Activated CD4-positive, alpha-beta T cell treated with anti-CD3 and anti-CD28 coated beads, Interleukin-2, amount 50 U/mL, for 16 hours (primary cell): ENCODE measurements at places on chromosomes 7 and 10.
A peak's percentile ranks its signal among the peaks of the same experiment; 100 is the strongest.

DNA sequence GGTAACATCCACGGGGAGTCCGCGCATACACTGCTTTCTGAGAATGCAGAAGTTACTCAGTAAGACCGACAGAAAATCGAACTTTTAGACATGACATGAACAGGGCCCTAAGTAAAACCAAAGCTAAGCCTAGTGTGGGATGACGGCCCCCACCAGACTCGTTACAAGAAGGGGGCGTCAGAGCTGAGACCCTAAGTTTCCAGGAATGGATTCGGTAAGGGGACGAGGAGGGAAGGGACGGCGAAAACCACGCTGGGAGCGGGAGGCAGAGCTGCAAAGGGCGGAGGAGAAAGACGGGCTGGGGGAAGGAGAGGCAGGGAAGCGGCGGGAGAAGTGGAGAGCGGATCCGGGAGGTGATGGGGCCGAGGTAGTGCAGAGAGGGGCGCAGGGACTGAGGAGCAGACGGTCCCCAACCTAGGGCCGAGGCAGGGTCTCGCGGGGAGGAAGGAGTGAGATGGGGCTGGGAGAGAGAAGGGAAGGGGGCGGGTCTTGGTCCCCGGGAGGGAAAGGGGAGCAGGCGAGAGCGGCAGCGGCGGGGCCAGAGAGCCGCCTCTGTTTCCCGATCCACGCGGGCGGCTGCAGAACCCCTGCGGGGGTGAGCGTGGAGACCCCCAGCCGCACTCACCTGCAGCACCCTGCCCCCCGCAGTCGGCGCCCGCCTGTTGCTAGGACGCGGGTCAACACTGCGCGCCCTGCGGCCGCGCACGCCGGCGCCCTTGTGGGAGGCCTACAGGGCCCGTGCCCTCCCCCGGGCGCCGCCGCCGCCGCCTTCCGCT, 513 bp downstream of the ODAD2 start:
- peak; percentile 16 for DNase-seq

GRCh38 chr10:88417387-88418030, 165.6 kb downstream of the RNLS start:
- DNase-seq = no peak

DNA sequence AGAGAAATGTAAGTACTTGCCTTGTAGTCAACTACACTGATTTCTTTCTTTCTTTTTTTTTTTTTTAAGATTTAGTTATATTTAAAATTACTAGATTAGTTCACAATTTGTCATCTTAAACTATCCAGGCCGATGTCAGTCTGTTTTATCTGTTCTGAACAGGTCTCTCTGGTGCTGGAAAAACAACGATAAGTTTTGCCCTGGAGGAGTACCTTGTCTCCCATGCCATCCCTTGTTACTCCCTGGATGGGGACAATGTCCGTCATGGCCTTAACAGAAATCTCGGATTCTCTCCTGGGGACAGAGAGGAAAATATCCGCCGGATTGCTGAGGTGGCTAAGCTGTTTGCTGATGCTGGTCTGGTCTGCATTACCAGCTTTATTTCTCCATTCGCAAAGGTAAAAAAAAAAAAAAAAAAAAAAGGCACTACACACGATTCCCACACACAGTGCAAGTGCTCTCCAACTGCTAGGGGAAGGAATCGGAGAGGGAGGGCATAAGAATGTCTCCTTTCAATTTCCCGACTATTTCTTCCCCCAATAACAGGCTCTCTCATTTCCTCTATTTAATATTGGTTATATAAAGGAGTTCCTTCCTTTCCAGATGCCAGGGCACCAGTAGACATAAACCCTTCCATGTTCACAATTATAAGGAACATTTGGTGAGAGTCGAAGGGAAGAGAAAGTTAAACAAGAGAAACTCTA, 53.4 kb downstream of the PAPSS2 start:
- DNase-seq = no peak

GRCh38 chr10:24759672-24760071, 36.0 kb upstream of the ARHGAP21 start:
- no peak for DNase-seq

DNA sequence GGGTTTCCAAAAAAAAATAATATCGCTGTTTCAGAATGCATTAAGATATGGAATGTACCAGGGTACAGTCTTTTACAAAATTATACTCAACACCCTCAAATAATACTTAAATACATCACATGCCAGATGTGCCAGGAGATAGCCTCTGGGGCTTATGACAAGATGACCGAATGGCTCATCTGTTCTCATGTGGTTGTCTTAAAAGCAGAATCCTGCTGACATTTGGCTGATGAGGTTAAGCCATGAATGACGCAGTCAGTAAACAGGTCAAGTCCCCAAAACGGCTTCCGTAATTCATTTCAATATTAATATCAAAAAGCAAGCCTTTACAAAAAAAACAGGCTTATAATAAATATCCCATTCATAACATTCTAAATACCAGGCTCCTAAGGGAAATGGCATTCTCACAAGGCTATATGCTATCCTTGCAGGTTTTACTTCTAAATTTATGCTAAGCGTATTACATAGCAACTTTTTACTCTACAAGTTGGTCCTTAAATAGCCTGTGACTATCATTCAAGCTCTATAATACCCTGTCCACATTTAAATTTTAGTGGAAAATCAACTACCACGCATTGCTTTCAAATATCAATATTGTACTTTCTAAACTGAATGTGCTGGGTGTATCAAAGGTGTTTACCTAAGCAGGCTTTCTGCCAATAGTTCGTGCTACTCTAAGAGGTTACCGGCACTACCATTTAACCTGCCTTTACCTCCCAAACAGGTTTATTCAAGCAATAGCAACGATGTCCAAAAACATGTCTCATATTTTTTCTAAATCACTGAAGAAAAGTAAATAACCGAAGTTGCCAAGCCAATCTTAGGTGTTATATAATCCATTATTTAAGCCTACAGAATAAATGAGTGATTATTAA, 15.6 kb downstream of the SMURF1 start:
- DNase-seq = no peak

DNA sequence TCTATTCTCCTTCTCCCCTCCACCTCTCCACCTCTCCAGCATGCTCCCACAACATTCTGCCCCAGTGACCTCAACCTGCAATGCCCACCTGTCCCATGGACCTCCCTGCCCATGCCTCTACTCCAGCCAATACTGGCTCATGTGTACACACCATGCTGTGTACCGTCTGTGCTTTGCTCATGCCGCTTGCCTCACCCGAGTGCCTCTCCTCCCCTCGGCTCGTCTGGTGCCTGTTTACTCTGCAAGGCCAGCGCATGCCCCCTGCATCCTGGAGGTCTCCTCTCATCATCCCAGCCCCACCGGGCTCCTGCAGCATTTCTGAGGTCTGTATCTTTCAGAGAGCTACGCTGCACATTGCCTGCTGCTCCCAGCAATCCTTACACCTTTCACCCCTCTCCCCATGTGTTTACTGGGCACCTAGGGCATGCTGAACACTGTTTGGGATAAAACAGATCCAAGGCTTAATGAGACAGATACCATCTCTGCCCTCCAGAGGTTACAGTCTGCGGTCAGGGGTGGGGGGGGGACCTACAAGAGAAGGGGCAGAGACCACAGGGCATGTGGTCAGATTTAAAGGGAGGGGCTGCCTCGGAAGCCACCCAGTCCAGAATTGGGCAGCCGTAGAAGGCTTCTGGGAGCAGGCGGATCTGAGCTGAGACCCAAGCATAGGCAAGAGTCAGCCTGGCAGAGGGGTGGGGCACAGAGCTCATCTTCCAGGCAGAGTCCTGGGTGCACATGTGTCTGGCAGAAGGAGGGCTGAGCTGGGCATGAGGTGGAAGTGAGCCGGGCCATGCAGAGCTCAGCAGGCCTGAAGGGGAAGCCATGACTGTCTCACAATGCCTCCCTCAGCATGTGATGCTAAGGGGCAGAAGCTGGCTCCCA, 29.6 kb upstream of the PSAP start:
- DNase-seq = no peak

- DNase-seq = no peak
Observed at GRCh38 chr10:2851566-2851965, 215.8 kb upstream of the PFKP start.

GRCh38 chr10:15140698-15141097, 27.8 kb downstream of the NMT2 start:
- no peak for DNase-seq

- DNase-seq = no peak
Observed at GRCh38 chr10:14282276-14282675, 48.4 kb downstream of the FRMD4A start.

DNA sequence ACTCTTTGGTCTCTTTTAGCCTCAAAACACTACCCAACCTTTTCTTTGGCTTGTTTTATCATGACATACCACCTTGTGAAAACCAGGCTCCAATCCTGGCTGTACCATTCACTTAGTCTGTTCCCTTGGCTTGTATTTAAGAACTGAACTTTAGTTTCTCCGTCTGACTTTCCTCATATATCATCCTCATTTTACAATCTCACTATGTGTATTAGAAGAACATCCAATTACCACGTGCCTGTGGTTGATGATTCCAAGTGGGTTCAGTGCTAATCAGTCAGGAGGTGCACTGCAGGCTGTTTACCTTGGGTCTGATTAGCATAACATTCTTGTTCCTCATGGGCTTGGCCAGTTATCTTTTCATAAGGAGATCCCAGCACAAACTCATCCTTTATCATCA, 144.8 kb upstream of the KLF14 start:
- DNase-seq = no peak

GRCh38 chr10:24519950-24520349, 203.7 kb downstream of the ARHGAP21 start:
- DNase-seq = peak; percentile 2

DNA sequence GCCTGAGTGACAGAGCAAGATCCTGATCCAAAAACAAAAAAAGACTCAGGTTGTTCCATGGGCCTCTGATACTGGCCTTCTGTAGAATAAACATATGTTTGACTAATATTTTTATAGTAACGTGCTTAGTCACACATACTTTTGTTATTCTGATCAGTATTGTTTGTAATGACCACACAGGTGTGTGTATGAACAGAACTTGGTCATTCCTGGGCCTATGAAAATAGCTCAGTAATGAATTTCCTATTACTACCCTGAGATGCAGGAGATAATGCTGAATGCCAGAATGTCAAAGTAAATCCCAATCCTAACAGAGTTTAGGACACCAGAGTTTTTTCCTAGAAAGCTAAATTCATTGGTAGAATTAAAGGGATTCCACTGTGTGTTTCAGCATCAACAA, 108.7 kb downstream of the DOCK4 start:
- no peak for DNase-seq

GRCh38 chr7:7169296-7169695, 13.0 kb upstream of the C1GALT1 start:
- DNase-seq = no peak

GRCh38 chr10:117603726-117604125, 61.2 kb downstream of the EMX2 start:
- no peak for DNase-seq

GRCh38 chr10:120789303-120790203, 61.6 kb upstream of the WDR11 start:
- DNase-seq = no peak

DNA sequence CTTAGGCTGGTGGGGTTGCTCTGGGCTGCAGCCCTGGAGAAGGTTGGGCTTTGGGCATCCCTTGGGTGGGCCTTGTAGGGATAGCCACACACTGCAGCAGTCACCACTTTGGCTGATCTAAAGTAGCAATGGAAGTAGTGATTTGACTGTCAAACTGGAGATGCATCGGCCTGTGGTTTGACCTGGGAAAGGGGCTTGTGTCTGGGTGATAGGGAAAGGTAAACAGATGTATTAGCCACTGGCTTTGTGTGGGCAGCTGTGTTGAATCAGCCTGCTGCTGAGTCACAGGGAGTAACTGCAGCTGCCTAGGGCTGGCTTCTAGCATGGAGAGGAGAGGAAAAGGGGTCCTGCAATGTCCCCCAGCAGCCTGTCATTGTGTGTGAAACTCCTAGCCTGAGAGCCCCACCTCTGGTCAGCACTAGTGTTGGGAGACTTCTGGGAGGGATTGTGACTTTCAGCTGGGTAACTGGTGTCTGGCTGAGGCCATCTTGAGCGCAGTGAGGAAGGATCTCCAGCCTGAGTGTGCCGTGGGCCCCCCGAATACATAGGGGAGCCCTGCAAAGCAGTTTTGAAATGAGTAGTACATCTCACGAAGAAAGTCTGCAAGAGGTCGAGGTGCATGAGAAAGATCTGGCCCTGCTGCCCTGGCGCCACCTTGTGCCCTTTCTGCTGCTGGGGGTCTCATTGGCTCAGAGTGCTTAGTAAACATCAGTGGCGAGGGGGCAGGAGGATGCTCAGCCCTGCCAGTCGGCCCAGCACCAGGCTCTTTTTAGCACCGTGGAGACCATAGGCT, 117.3 kb downstream of the FANK1 start:
- DNase-seq = peak; percentile 56

GRCh38 chr7:151623766-151624165, 104.1 kb upstream of the RHEB start:
- DNase-seq = no peak

DNA sequence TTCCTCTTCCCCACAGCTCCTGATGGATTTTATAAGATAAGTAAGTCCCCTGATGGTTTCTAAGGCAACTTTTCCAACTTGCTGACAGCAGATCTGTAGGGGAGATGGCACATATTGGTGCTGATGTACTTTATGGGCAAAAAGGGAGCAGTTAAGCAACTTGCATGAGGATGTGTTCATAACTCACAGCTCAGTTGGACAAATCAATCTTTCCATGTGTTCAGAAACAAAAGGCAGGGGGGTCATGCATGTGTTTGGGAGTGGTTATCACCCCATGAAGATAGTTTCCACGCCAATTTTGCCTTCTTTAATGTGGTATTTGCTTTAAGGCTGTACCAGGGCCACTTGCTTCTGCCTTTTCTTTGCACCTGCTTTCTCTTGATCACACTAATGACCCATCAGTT, 6.1 kb downstream of the RBM20 start:
- DNase-seq = no peak

DNA sequence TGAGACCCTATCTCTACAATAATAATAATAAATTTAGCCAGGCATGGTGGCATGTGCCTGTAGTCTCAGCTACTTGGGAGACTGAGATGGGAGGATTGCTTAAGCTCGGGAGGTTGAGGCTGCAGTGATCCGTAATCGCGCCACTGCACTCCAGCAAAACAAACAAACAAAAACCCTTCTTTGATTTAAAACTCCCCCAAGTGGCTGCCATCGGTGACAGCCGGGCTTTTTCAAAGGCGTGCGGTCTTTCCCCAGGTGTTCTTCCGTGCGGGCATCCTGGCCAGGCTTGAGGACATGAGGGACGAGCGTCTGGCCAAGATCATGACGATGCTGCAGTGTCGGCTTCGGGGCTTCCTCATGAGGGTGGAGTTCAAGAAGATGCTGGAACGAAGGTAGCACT, 1.9 kb upstream of the MYH16 start:
- no peak for DNase-seq

DNA sequence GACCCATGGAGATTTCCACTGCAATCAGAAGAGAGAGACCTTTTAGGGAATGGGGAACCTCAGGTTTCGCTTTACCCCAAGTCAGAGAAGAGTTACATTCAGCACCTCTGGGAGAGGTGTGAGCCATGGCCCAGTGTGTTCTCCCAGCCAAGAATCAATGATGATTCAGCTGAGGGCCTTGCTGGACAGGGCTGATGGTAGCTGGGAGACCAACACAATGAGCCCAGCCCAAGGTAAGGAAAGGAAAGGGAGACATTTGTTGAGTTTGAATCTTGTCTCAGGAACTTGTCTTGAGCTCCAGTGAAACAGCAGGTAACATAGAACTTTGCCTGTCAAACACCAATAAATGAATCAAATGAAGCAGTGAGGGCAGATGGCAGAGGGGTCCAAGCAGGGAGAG, 14.0 kb upstream of the PPIA start:
- DNase-seq = no peak
